Neural crest cell (in vitro differentiated cells): ENCODE measurements at places on chromosomes 5 and 9.

DNA sequence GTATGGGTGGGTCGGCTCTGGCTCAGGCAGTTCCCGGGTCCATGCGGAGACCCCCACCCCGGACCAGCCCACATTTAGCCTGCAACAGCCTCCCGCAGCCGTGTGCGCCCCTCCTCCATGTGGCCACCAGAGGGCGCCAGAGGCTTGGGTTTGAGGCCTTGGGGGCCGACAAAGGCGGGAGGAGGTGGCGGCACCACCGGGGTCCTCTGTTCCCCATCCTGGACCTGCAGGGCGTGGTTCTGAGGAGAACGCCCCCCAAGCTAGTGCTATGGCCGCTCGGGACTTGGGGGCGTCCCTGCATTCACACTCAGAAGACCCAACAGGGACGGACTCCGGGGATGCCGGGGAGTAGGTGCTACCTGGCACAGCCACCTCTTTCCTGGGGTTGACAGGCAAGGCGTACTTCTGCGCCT, 16.5 kb downstream of the ASS1 start:
- peak; percentile 90 for DNase-seq

- DNase-seq, result no peak
These were observed 91.2 kb downstream of the FSTL4 start for GRCh38 chr5:133520991-133521706.

GRCh38 chr5:55418994-55419968, 111.5 kb downstream of the MTREX start:
- DNase-seq, result no peak

- DNase-seq, result no peak
These were observed 96.8 kb upstream of the NREP start for GRCh38 chr5:111853748-111854147.

DNA sequence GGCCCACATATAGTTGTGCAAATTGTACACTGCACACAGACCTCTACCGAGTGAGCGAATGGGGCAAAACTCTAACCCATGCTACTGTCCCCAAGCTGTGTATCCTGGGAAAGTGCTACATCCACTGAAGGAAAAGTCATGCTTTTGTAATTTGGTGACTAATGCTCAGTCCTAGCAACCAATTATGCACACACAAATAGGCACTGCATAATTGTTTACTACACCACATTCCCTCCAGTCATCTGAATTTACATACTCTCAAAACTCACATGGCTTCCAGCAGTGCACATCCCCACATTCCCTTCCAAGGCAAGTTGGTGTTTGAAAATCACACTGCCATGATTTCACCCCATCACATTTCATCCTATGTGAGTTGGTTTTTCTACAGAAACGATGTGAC, 125.9 kb upstream of the OSMR start:
- DNase-seq, result no peak

DNA sequence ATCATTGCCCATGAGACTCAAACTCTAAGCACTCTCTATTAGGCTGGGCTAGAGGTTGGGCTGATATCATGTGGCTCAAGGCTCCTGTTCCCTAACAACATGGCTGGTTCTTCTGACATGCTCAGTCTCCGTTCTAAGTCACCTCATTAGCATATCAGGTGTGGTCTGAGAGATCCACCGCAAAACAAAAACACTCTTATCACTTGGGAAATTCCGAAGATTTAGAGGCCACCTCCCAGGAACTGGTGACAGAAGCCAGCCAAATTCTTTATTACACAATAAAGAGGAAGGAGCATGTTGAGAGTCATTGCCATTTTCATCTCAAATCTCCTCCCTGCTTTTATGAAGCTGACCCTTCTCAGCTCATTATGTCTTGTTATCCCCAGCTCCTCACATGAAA, 107.6 kb downstream of the MSX2 start:
- no peak for DNase-seq

GRCh38 chr9:31355965-31356364, 1028.5 kb upstream of the ACO1 start:
- DNase-seq, result no peak

GRCh38 chr9:25678147-25678666, at the start of gene TUSC1:
TUSC1 (minus strand) TSS chr9:25678444; CDS start chr9:25678312, 132 bp downstream.
- no peak for DNase-seq

GRCh38 chr5:174425964-174426290, 298.5 kb upstream of the MSX2 start:
- no peak for DNase-seq

- no peak for DNase-seq
These were observed 211.7 kb upstream of the MVB12B start for GRCh38 chr9:126114850-126115460.

DNA sequence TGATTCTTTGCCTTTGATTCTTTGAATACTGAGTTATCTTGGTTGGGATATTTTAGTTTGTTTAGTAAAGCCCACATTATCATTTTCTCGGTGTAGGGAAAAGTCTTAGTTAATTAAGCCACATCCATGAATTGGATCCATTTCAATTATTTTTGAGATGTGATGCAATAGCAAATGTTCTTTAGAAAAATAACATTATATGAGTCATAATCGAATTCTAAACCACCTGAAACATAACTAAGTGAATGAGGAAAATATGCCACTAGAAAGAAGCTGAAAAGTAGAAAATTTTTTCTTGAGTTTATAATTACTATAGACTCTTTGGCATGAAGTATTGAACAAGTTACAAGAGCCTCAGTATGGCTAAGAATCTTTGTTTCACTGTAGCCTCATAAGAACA, 17.5 kb upstream of the CCDC192 start:
- DNase-seq, result no peak

- no peak for DNase-seq
These were observed 205.6 kb downstream of the DENND1A start for GRCh38 chr9:123724211-123724796.

- no peak for DNase-seq
These were observed 6.5 kb downstream of the HK3 start for GRCh38 chr5:176892663-176893062.

DNA sequence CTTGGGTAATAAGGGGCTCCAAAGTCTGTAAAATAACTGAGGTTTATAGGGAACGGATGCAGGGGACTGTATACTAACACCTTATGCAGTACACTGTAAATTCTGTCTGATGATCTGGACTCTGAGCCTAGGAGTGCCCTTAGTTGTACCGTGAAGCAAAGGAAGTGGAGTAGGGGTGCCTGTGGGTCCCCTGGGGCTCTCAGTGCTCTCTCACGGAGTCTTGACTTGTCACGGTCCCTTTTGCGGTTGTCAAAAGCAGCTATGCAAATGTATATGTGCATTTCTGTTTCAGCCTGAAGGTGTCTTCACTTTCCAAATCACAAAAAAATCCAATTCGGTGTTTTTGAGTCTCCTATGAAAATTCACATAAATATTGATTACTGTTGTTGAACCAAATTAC, 17.8 kb downstream of the DMRT1 start:
- no peak for DNase-seq

DNA sequence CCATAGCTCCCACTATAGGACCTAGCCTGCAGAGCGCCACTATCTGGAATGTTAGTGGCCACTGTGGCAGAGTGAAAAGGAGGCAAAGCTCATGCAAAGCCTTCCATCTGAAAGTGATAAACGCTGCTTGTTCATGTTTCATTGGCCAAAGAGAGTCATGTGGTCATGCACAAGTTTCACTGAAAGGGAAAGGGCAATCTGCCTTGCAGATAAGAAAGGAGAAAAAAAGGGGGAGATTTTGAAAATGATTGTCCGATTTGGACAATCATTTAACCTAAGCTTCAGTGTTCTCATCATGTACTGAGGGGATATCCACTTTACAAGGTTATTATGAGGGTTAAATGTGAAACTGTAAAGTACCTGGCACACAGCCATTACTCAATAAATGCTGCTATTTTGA, 9.0 kb upstream of the MOB3B start:
- DNase-seq, result no peak

DNA sequence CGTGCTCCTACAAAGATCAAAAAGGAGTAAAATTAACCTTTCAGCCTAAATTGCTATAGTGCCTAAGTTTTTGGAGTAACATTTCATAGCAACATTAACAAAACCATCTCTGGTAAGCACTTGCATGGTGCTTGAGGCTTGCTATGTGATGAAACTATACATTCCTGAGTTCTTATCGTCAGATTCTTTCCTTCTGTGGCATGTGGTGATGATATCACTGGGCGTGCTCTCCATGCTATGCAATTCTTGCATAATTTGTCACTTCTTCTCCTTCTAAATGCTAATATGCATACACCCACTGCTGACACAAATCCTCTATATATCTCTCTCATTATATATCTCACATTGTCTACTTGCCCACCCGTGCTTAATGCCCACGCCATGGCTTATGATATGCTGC, 2019.9 kb downstream of the MAT2B start:
- DNase-seq, result no peak

GRCh38 chr9:114146735-114147134, 8.6 kb upstream of the COL27A1 start:
- no peak for DNase-seq

GRCh38 chr5:173850659-173851058, 37.5 kb upstream of the CPEB4 start:
- DNase-seq, result no peak

GRCh38 chr9:68705531-68706362, 707 bp downstream of the PIP5K1B start:
- DNase-seq, result peak; percentile 22

DNA sequence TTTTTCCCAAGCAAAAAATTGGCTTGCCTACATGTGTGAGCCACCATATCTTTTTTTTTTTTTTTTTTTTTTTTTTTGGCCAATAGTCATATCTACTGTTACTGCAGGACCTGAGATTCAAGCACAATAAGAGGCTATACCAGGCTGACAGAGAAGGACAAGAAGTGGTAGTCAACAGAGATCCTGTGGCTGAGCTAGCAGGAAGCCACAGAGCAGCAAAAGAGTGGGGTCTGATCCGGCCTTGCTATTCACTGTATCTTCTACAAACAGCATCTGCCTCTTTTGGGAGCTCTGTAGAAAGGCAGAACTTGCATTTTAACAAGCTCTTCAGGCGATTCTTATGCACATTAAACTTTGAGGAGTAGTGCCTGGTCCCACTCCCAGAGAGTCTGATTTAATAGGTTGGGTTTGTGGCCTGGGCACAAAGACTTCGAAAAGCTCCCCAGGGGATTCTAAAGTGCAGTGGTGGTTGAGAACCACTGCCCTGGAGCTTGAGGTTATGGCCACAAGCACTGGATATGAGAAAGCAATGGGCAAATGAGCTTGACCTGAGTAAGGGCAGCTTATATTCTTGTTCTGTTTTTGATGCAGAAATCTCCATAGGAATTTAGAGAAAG, 162.8 kb downstream of the PIK3R1 start:
- DNase-seq, result no peak

GRCh38 chr9:98085944-98086343, 29.4 kb downstream of the NANS start:
- DNase-seq, result no peak

- DNase-seq, result no peak
These were observed 20.7 kb upstream of the CTSV start for GRCh38 chr9:97059626-97060025.

DNA sequence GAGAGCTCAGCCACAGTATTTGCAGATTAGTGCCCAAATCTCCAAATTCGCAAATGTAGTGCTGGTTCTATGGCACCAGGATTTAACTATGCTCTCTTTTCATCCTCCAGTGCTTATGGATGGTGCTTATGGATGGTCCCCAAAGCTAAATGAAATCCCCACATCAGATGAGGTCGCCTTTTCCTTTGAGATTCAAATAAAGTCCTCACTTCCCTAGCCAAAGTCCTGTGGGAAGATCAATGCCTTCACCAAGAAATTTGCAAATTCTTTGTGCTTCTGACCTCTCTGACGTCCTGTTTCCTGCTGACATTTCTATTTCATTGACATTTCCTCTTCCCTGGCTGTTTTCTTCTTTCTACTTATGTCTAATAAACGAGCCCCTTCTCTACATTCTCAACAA, 1077.0 kb upstream of the C9orf72 start:
- DNase-seq, result no peak

GRCh38 chr5:153896701-153897100, 142.0 kb downstream of the FAM114A2 start:
- DNase-seq, result no peak

DNA sequence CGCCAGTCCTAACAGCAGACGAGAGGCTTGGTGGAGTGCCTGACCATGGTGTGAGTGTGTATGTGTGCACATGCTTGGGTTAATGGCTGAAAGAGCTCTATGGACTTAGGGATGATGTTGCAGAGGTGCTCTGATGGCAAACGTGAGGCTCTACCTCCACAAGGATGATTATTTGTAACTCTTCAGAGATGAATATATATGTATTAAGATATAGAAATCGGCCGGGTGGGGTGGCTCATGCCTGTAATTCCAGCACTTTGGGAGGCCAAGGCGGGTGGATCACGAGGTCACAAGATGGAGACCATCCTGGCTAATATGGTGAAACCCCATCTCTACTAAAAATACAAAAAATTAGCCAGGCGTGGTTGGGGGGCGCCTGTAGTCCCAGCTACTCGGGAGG, 253.4 kb upstream of the CDH18 start:
- DNase-seq, result no peak

- no peak for DNase-seq
These were observed 76.6 kb downstream of the RICTOR start for GRCh38 chr5:38997591-38997990.

DNA sequence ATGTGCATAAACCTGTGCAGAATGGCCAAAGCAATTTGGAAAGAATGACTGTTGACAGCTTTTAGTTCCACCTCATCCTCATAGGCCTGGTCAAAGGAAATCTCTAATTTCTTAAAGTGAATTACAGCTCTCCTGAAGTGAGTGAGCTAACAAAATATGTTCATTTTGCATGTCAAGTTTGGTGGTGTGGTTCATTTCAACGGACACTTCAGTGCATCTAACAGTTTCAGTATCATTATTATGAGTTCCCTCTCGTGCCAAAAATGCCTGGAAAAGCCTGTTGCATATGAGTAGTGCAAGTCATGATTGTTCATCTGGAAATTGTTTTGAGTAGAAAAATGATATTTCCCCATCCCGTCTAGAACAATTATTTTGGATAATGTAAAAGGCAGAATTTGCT, 53.2 kb upstream of the HMHB1 start:
- no peak for DNase-seq

- DNase-seq, result no peak
These were observed 3.8 kb downstream of the SOX30 start for GRCh38 chr5:157648275-157648990.
